ENCODE measurements at places on chromosomes 7 and 10. TPM values are rescaled to one million over a fixed set of nuclear protein-coding genes. Genes with fewer than 3 reads are reported as not detected.

OGDHL gene
- not detected for total RNA-seq

CDNF gene
- total RNA-seq, result 2.6 TPM

GRCh38 chr7:76155938-76156337, 45.8 kb upstream of the SRRM3 start:
- no peak overlapping the region for H3K4me3 ChIP-seq
- H3K4me1 ChIP-seq, result peaks cover 6% of the 10 kb centered on the region
- no peaks in the 10 kb centered on the region for H3K27me3 ChIP-seq
- H3K27ac ChIP-seq, result no peak overlapping the region
- DNase-seq, result no peak
- no peaks in the 10 kb centered on the region for H3K36me3 ChIP-seq

DNA sequence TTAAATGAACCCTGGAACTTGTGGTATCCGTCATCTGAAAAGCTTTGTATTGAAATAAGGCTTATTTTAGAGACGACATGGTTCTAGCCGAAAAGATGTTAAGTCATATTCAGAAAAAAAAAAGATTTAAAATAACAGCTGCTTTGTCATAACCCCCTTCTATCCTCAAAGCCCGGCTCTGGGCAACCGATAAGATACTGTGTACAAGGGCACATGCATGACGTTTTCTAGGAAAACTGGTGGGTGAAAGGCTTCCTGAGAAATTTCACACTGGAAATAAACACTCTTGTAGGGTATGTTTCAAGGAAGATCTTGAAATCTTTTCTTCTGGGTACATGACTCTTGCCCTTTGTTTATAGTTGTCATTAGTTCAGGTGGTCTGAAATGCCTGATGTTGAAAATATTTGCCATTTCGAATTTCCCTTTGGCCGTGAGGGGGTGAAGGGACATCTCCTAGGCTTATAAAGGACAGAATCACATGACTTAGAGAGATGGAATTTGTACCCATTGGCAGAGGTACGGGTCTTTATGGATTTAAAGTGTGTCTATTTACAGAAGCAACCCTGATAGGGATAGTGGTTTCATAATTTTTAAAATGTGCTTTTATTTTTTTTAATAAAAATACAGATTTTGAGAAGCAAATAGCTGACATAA, 232.5 kb downstream of the PTEN start:
- no peak overlapping the region for H3K27ac ChIP-seq
- H3K36me3 ChIP-seq, result no peaks in the 10 kb centered on the region
- no peak overlapping the region for H3K4me3 ChIP-seq
- H3K27me3 ChIP-seq, result no peaks in the 10 kb centered on the region
- H3K4me1 ChIP-seq, result peaks cover 24% of the 10 kb centered on the region

- no peak for DNase-seq
- no peaks in the 10 kb centered on the region for H3K4me1 ChIP-seq
- H3K36me3 ChIP-seq, result no peaks in the 10 kb centered on the region
- H3K4me3 ChIP-seq, result no peak overlapping the region
- H3K27ac ChIP-seq, result no peak overlapping the region
- no peaks in the 10 kb centered on the region for H3K27me3 ChIP-seq
These were observed 51.9 kb downstream of the LAMB4 start for GRCh38 chr7:108078211-108078673.
